Stimulated activated CD4-positive, alpha-beta T cell treated with anti-CD3 and anti-CD28 coated beads, TNF-alpha, amount 100 ng/mL, for 1 hour (primary cell): ENCODE measurements at places on chromosomes 5 and 9.

DNA sequence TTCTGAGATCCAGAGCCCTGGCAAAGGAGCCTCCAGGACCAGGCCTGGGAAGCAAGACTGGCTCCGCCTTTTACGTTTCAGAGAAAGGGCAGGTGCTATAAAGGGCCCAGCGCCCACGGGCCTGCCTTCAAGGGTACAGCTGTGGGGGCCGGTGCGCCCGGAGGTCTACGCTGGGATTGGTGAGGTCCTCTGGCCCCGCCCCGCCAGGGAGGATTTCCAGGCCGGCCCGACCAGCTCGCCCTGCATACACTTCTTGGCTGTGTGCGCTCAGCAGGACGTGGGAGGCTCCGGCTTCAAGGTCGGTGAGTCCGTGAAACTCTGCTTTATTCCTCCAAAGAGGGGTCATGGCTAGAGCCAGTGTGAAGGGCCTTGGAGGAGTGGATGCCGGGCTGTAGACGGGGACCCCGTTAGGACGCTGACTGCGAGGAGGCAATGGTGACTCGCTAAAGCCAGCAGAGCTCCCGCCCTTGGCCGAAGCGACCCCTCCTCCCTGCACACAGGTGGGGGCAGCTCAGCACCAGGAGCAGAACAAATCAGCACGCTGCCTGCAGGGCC is at the start of gene CKMT2:
Gene CKMT2 (plus strand): TSS at position 243 of the 555 bp plus-strand sequence. CDS start 17,811 bp downstream, outside the sequence.
- no peak for DNase-seq

- DNase-seq, result no peak
These were observed 10.5 kb upstream of the S1PR3 start for GRCh38 chr9:88980740-88981203.

GRCh38 chr5:82018462-82018861 is 46.6 kb downstream of the ATG10 start:
- no peak for DNase-seq

DNA sequence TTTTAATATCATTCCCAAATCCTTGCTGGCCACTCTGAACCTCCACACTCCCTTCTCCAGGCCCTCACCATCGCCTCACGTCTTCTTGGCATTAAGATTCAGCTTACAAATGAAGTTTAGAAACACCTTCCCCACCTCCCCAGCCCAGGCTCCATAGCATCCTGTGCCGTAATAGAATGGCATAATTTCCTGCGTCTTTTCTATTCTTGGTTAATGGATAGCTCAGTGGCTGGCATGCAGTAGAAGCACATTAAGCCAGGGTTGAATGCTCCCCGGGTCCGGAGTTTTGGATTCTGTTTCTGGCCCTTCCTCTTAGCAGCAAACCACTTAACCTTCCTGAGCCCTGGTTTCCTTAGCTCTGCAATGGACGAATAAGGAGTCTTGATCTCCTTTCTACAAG is 13.8 kb downstream of the WWC1 start:
- no peak for DNase-seq

- no peak for DNase-seq
These were observed 28.1 kb downstream of the TTC23L start for GRCh38 chr5:34866989-34867471.

DNA sequence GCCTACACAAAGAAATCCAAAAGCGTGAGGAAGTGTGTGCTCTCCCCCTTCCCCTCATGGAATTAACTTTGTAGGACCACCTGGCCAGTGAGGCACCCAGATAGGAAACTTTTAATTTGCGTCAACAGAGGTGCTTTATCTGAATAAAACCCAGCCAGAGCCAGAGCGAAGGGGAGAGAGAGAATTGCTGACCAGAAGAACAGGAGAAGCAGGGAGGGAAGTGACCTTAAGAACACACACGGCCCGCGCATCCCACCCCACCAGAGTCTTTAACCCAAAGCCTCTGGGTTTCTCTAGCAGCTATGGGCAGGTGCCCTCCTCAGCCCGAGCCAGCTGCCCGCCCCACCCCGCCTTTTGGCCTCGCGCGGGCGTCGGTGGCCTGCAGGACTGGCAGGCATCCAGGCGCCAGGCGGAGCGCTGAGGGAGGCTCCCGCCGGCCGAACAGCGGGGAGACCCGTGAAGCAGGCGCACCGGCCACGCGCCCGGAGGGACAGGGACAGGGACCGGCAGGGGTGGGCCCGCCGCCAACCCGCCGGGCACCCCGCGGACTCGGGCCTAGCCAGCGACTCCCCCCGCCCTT is 580 bp downstream of the ERAP1 start:
- no peak for DNase-seq

DNA sequence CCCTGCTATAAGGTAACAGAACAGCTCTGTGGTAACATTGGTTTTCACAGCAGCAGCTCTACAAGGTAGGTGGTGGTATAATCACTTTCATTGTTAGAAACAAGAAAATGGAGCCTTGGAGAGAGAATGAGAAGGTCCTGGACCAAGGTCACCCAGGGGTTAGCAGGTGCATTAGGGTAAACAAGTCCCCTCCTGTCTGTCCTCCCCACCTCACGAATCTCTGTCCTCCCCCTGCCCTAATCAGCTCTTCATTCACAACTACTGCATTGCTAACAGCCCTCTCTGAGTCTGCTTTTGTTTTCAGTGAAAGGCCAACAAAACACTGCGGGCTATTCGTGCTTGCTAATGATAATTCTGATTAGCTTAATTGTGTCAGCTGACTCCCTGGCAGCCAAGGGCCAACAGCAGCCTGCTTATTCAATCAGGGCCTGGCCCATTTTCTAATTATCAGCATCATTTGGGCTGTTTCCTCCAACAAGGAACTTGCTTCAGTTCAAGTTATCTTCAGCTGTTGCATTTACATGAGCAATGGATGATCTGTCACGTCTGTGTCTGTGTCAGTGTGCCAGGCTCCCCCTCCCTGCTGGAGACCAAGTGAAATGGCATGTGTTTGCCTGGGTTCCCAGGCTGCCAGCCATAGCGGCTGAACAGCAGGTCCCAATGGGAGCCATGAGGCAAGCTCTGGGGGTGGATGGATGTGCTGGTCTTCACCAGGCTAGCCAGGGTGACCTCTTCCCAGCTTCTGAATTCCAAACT is 56.7 kb upstream of the EQTN start:
- DNase-seq, result no peak

- DNase-seq, result no peak
These were observed 195.0 kb downstream of the RGS3 start for GRCh38 chr9:113658545-113658895.

DNA sequence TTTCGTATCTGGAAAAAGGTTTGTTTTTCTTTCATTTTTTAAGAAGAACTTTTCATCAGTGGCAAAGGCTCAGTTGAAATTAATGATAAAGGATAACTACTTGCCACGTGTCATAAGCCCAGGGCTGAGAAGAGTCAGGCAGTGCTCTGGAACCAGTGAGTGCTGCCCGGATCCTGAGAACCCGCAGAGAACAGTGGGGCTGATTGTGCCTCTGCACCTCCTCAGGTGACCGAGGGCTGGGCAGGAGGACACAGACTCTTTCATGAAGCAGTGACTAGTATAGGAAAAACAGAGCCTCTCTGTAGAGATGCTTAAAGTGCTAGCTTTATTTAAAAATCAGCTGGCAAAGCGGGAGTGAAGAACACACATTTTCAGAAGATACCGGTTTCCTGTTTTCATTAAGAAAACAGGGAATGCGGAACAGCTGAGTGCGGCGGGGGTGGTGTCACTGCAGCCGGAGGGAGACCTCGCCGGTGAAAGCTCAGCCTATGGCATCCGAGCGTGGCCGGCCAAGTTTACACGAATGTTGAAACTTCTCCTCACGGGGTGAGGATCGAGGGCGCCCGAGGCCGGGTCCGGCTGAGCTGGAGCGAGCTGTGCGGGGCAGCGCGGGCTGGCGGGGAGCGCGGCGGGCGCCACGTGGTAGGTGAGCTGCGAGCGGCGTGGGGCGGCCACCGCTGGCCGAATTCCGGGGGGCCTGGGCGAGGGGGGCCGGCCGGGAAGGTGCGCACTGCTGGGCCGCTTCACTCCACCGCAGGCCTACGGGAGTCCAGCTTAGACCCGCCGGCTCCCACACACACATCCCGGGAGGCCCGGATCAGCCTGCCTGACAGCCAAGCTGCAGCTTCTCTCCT is 134.7 kb upstream of the DMRT1 start:
- DNase-seq, result no peak
